Stimulated activated CD8-positive, alpha-beta memory T cell treated with anti-CD3 and anti-CD28 coated beads, Interleukin-12 subunit alpha, Interleukin-12 subunit beta, amount 100 ng/mL, for 4 hours (primary cell): ENCODE measurements at places on chromosomes 1 and 21.

DNA sequence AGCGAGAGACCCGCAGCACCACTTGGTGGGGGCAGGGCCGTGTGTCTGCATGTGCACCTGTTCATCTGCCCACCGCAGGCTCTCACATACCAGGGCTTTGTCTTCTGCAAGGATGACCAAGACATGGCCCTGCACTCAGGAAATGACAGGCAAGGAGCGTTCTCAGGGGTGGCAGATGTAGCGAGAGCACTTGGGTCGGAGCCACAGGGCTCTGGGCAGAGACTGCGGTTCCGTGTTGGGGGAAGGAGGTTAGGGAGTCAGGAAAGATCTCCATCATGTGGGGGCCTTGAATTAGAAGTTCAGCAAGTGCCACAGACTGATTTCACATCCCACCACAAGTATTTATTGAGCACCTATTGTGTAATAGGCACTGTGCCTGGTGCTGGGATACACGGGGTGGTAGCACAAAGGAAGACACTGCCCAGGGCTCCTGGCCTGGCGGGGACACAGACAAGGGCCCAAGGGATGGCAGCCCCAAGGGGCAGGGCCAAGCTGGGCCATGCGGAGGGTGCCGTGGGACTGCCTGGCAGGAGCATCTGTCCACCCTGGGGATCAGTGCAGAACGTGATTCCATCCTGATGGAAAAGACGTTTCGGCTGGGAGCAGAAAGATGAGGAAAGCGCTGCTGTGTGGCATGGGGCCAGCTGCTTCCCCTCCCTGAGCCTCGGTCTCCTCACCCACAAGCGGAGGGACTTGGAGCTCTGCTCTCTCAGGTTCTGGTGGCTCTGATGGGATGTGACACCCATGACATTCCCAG lies 11.4 kb upstream of the SPSB1 start:
- no peak for DNase-seq

- no peak for DNase-seq
Observed at GRCh38 chr1:86640161-86640670, 64.2 kb upstream of the SH3GLB1 start.

- no peak for DNase-seq
Observed at GRCh38 chr1:75745276-75745675, 20.8 kb downstream of the ACADM start.

DNA sequence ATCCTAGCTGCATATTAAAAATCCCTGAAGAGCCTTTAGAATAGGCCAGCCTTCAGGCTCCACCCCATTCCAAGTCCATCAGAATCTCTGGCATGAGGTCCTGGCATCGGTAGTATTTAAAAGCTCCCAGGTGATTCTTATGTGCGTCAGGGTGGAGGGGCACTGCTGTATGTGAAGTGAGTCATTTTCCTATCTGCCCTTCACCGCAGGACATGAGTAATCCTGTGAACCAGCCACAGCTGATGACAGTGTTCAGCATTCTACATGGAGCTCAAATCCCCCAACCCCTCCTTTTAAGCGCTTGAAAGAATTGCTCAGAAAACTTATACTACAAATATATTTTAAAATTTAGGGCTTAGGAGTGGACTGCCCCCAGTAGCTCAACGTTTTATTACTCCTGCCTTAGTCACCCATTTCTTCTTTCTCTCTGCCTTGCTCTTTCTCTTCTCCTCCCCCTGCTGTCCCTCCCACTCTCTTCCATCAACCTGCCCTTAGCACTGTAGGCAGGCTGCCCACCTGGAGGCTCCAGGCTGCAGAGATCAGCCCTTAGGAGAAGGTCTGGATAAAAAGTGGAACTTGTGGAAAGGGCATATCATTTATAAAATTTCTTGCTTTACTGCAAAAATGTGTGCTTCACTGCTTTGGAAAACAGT lies 73.8 kb upstream of the ZNF281 start:
- no peak for DNase-seq

DNA sequence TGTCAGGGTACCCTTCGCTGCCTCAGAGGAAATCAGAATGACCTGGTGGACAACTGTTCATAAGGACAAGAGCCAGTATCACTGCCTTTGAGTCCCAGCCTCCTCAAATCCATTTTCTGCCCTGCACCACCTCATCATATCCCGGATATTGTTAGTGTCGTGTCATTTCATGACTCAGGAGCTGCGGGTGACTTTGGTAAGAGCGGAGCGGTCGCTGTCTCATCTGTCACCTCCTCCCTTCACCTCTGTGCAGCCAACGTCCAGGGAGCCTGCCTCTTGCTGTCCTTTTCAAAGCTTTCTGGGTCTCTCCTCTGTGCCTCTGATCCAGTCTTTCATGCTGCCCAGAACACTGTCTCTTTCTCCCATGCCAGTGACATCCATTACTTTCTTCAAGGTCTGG lies 7.0 kb upstream of the C1orf198 start:
- no peak for DNase-seq

DNA sequence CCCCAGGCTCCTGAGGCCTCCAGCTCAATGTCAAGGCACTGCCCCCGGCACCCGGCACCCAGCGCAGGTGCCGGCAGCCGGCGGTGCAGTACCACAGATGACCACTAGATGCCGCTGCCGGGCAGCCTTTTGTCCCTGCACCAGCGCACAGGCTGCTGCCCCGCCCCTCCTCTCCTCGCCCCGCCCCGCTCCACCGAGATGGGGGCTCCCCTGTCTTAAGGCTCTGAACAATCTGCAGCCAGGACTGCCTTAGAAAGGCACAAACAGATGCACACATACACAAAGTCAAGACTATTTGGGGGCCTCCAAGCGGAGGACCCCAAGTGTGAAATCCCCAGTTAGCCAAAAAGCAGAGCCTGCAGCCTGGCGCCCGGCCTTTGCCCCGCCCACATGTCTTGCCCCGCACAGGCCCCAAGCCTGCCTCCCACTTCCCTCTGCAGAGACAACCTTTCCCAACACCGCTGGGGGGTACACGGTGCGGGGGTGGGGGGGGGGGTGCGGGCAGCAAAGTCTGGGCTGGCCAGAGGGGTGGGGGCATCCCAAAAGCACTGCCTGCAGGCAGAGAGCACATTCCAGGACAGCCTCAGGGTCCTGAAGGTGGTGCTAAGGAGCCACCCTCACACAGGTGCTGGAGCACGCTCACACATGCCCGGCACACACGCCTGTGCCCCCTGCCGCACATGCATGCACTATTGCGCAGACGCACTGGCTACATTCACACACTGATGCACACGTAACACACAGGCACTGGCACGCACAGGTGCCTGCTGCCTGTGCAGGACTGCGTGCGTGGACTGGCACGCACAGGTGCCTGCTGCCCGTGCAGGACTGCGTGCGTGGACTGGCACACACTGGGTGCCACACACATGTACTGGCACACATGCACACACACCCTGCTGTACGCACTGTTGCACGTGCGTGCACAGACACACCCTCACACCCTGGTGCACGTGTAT lies 37.1 kb downstream of the ARHGEF16 start:
- DNase-seq = peak; percentile 77

GRCh38 chr1:238252033-238252802 lies 361.5 kb upstream of the ZP4 start:
- DNase-seq = no peak

GRCh38 chr1:200037904-200038303 lies 10.4 kb downstream of the NR5A2 start:
- DNase-seq = no peak
